ELF-1 (cell line): ENCODE measurements at places on chromosomes 4 and X.
A peak's percentile ranks its signal among the peaks of the same experiment; 100 is the strongest.

- DNase-seq = peak; percentile 88
These were observed 181.3 kb upstream of the STK26 start for GRCh38 chrX:131841496-131842437.

DNA sequence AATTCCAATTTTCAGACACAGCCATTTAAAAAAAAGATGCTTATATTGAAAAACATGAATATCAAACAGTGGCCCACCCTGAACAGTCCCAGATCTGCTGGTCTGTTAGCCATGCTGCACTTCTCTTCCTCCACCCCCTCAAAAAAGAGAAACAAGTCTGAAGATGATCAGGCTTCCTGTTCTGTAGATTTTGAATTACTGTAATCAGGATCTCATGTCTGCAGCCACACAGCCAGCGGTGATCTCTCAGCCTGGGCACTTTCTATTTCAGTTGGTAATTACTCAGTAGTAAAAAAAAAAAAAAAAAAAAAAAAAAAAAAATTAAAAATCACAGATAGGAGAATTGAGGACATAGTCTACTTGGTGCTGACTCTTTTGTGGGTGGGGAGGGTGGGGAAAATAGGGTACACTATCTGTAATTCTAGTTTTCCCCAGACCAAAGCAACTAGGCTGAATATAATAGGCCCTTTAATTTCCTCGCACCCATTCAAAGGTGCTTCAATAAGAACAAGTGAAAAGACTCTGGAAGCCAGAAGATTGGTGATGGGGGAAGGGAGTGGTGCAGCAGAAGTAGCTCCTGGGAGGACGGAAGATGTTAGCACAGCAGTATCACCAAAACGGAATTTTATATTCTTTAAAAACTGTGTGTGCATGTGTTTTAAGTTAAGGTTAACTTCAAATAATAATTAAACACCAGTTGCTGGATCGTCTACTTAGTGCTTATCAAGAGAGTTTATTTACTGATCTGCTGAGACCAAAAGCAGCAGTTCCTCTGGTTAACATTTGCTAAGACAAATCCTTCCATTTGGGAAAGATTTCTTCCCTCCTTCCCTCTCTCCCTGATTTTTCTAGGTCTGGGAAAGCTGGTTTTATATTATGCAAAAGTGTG is 47.0 kb downstream of the SPRY1 start:
- no peak for DNase-seq

- DNase-seq = no peak
These were observed 321.3 kb upstream of the CPXCR1 start for GRCh38 chrX:88425739-88426138.

DNA sequence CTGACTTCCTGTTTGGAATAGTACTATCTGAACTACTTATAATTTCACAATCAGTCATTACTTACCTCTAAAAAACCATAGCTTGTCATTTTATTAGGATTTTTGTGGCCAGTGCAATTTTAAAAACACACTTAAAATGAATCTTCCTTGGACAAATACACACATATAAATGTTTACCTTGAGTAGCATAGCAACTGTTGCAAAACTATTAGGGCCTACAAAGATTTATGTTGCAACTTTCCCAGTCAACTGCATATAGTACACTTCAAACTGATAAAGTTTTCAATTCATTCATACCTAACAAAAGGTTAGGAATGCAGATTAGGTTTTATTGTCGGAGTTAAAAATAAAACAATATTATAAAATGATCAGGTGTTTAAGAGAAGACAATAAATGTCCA is 193.0 kb downstream of the PDGFC start:
- DNase-seq = no peak

GRCh38 chr4:125303058-125303457 is 11.7 kb upstream of the FAT4 start:
- no peak for DNase-seq

DNA sequence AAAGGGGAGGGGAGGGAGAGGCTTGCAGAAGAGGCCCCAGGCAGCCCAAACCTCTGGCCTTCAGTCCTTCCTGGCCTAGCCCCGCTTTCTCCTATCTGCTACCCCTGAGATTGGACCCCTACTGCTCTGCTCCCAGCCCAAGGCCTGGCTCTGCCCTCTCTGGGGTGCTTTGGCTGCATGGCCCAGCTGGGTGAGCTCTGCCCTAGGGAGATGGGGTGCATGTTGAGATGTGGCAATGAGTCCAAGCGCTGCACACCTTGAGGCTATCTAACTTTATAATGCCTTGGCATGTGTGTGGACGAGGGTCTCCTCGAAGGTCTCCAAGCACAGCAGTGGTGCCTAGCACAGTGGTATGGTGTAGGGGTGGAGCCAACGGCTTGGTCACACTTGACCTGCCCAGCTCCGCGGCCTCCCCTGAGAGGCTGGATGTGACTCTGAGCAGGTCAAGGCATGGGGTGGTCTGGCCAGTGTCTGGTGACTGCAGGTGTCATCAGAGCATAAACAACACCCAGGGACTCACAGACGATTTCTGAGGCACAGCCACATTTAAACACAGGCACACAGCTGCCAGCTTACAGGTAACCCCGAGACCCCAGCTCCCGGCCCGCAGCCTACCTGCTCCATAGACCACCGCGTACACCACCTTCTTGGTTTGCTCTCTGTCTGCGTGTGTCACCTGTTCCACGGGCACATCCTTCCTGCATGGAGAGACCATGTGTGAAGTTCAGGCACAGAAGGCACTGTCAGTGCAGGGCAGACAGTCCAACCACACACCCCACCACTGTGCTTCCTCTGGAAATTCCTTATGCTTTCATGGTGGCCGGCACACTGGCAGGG is 36.3 kb downstream of the NAT8L start:
- DNase-seq = no peak

GRCh38 chr4:6152869-6153705 is 47.3 kb downstream of the JAKMIP1 start:
- no peak for DNase-seq

DNA sequence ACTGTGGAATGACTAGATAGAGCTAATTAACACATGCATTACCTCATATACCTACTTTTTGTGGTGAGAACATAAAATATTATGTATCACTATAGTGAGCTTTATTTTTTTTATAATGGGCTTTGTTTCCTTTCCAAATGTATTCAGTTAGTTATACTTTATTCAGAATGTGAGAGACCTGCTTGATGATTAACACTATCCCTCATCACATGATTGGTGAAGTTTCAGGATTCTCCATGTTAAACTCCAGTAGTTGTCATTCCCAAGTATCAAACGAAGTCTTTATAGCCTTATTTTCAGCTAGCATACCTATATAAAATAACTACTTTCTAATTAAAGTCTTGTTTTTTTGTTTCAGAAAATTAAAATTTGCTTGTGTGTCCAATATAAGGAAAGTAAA is 8.8 kb downstream of the ZXDA start:
- DNase-seq = no peak

GRCh38 chr4:15333692-15334633 is 93.9 kb upstream of the C1QTNF7 start:
- DNase-seq = no peak

- DNase-seq = no peak
These were observed 9.1 kb downstream of the ELF2 start for GRCh38 chr4:139167774-139168444.

DNA sequence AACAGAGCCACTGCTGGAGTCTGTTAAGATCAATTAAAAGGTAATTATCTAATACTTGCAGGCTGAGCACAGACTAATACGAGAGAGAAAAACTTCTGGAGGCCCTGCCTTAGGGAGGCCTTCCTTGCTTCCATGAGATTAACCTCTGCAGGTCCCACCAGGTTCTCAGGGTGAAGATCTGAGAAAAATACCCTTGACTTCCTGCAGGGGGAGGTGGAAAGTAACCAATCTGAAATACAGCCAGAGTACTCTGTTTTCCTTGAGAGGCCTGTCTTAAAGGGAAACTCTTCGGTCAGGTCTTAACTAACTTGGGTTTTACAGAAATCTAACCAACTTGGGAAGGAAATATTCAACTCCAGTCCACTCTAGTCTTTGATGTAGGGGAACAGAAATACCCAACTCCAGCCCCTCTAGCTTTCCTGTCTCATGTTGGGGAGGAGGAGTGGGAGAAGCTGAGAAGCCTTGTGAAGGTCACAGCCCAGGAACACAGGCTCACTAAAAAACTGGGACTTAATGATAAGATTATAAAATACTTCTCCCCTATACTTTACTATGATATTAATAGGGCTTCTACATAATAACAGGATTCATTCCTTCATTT is 77.1 kb downstream of the TBCK start:
- DNase-seq = peak; percentile 67

- DNase-seq = no peak
These were observed 1.3 kb downstream of the GABRE start for GRCh38 chrX:151973060-151973661.

DNA sequence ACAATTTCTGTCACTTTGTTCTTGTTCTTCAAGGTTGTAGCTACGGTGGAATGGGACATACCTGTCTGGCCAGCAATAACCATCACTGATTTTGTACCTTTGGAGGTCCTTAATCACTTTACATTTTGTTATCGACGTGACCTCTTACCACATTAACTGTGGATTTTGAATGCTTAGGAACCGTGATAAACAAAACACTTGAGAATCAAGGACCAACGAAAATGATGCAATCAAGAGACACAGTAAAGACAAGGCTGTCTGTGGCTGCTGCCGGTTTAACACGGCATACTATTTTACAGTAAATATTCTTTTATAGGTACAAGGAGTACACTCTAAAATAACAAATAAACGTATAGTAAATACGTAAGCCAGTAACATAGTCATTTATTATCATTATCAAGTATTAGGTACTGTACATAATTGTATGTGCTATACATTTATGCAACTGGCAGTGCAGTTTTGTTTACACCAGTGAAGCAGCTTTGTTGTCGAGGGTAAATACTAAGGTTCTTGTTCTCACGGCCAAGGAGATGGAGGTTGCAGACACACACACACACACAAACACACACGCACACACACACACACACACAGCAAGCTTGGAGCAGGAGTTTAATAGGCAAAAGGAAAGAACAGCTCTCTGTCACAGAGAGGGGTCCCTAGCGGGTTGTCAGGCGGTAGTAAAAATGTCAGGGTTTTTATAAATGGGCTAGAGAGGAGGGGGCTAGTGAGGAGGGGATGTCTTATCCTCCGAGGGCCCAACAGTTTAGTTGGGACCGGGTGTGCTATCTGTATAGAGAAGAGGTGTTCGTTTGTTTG is 194.7 kb upstream of the CXorf51B start:
- DNase-seq = no peak

DNA sequence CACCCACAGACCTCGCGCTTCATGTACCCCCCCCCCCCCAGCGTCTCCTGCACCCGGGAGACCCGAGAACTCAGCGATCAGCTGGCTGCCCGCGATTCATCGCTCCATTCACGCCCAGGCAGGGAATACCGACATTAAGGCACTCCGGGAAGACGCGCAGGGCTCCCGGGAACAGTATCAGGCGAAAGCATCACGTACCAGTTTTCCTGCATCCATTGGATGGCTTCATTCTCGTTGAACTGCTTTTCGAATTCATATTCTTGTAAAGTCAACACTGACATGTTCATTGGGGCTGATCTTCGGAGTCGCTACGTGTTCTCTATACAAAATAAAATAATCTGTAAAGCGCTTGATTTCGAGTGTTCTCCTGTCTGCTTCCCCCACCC is 373 bp downstream of the ELOVL6 start:
- DNase-seq = peak; percentile 42

GRCh38 chr4:16035843-16036242 is 48.0 kb downstream of the PROM1 start:
- no peak for DNase-seq

GRCh38 chrX:68894142-68894512 is 65.3 kb downstream of the EFNB1 start:
- no peak for DNase-seq

DNA sequence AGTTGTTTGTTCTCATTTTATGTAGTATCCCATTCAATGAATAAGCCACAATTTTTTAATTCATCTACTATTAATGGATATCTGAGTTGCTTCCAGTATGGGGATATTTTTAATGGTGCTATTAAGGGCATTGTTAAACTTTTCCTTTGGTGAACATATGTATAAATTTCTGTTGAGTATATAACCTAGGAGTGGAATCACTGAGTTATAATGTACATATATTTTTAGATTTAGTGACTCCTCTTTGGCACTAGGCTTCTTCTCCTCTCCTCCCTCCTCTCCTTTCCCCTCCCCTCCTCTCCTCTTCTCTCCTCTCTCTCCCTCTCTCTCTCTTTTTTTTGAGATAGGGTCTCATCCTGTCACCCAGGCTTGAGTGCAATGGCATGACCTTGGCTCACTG is 26.4 kb downstream of the RBM47 start:
- no peak for DNase-seq

DNA sequence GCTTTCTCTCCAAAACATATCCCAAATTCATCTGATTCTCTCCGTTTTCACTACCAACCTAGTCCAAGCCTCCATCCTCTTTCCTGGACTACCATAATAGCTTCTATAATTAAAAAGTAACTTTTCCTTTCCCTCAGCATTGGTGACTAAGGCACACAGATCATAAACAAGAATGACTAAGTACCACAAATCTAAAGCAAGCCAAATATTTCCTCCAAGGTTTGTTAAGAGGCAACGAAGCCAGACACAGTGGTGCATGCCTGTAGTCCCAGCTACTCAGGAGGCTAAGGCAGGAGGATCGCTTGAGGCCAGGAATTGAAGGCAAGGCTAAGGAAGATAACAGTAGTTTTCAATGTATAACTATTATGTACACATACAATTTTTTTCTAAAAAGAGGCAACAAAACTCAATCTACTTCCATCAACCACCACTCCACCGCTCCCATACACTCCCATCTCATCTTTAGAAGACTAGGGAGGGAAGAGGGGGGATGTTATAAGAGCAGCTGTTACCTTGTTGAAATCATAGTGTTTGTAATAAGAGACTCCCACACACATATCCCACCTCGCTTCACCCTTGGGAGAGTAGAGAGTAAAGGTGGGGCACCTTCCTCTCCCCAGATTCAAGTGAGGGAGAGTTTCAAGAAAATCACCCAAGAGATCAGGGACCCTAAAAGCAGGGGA is 4.2 kb upstream of the JCHAIN start:
- no peak for DNase-seq

- no peak for DNase-seq
These were observed 27.7 kb downstream of the YIPF7 start for GRCh38 chr4:44623676-44624075.

- no peak for DNase-seq
These were observed 88.7 kb downstream of the SHROOM4 start for GRCh38 chrX:50725310-50725709.

DNA sequence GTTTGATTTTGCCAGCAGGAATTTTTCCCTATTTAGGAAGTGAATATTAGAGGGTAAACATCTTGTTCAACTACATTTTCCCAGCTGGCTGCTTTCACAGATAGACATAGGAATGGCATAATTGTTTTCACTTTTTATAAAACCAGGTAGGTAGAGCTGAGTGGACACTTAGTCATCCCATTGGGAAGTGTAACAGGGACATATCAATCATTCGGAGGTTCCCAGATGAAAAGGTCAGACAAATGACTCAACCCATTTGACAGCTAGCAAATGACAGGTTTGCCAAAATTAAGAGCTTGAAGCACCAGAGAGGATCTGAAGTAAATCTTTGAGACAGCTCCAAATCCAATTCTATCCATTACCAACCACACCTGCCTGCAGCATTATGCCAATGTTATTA is 205.3 kb downstream of the SLC39A8 start:
- DNase-seq = no peak
